ENCODE measurements at places on chromosomes 11 and 22. TPM values are rescaled to one million over a fixed set of nuclear protein-coding genes. Genes with fewer than 3 reads are reported as not detected.

- no peak for DNase-seq
These were observed 24.1 kb upstream of the GAL start for GRCh38 chr11:68660066-68660810.

GRCh38 chr11:57597916-57598830 lies 688 bp downstream of the SERPING1 start:
- peak; percentile 60 for DNase-seq

DNA sequence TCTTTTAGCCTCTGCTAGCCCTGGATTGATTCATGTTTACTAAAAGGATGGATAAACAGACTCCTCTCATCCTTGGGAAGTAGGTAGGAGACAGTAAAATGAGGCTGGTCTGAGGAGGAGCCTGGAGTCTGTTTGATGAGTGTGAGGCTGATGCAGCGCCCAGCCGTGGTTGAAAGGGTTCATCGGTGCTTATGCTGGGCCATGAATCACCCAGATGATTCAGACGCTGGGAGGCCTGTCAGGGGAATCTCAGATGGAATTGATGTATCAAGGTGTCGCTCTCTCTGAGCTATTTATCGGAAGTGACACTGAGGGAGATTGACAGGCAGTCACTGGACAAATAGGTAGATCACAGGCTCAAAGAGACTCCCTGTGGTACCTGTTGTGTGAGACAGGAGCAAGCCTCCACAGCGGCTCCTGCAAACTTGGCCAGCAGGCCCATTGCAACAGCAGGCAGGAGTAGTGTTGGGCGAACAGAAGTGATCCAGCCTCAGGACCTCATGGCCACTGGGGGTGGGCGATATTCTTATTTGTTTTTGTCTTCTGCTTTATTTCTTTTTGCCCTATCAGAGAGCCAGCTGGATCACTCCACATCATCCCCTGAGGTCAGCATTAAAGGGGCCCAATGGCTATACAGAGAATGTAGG lies 109.9 kb upstream of the CADM1 start:
- no peak for DNase-seq

DNA sequence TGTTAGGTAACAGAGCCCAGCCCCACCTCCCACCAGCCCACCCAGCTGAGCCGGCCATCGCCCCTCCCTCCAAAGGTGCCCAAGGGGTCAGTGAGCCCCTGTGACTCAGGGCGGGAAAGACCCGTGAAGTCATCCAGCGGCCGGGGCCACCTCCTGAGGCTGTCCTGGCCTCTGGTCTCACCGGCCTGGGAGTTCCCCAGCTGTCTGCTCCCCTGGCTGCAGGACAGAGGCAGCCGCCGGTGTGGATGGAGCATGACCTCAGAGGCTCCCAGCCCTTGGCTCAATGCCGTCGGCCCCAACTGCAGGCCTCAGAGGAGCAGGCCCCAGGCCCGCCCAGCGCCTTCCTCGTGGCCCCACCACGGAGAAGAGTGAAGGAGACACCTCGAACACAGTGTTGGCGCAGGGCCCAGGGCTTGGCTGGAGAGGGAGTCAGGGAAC lies 28.7 kb downstream of the RPL3 start:
- DNase-seq: no peak

- DNase-seq: no peak
These were observed 12.2 kb downstream of the PHLDB1 start for GRCh38 chr11:118619444-118620197.

GRCh38 chr11:122186439-122187080 lies 70.5 kb upstream of the BLID start:
- no peak for DNase-seq

Gene MMP20
- polyA plus RNA-seq: not detected

Gene SERHL2
- 1.6 TPM for polyA plus RNA-seq

GRCh38 chr11:31817054-31817620 lies 6.0 kb upstream of the PAX6 start:
- peak; percentile 27 for DNase-seq

- DNase-seq: no peak
These were observed 64.1 kb downstream of the CLPB start for GRCh38 chr11:72370201-72370600.

Gene MYRF
- polyA plus RNA-seq: 4.5 TPM

Gene OR52A1
- not detected for polyA plus RNA-seq

- DNase-seq: no peak
These were observed 78.3 kb downstream of the MICAL3 start for GRCh38 chr22:17945888-17946648.

- no peak for DNase-seq
These were observed 1323.8 kb downstream of the BRD1 start for GRCh38 chr22:48503876-48504275.

DNA sequence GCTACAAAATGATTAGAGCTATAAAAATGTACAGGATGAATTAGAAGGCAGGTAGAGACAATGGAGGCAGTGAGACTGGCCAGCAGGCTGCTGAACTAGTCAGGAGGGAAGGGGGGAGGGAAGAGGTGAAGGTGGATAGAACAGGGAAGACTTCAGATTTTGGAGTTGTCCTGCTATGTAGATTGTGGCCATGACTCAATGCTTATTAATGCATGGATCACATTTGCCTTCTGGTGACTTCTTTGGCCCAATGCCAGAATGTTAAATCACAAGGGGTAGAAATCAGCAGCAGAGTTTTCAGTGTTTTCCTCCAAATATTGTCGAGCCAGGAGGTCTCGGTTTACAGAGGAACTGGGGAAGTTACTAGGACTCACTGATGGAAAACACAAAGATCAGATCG lies 346.6 kb downstream of the AASDHPPT start:
- DNase-seq: no peak

Gene H19
- polyA plus RNA-seq: 194 TPM

Gene PRAME
- polyA plus RNA-seq: not detected

DNA sequence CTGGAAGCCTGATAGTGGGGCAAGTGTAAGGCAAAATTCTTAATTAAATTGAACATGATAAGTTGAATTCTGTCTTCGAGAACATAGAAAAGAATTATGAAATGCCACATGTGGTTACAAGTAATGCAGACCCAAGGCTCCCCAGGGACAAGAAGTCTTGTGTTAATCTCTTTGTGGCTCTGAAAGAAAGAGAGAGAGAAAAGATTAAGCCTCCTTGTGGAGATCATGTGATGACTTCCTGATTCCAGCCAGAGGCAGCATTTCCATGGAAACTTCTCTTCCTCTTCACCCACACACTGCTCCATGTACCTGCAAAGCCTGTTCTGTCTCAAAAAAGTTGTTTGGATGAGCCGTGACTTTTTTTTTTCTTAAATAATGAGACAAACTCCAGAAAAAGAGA lies 1.9 kb upstream of the TYR start:
- DNase-seq: no peak

- no peak for DNase-seq
These were observed 120.6 kb downstream of the PDE3B start for GRCh38 chr11:14764179-14764578.

- DNase-seq: no peak
These were observed 31.5 kb downstream of the CD44 start for GRCh38 chr11:35170503-35170902.

Gene LTO1
- polyA plus RNA-seq: 6.4 TPM

Gene AIP
- 28.2 TPM for polyA plus RNA-seq

DNA sequence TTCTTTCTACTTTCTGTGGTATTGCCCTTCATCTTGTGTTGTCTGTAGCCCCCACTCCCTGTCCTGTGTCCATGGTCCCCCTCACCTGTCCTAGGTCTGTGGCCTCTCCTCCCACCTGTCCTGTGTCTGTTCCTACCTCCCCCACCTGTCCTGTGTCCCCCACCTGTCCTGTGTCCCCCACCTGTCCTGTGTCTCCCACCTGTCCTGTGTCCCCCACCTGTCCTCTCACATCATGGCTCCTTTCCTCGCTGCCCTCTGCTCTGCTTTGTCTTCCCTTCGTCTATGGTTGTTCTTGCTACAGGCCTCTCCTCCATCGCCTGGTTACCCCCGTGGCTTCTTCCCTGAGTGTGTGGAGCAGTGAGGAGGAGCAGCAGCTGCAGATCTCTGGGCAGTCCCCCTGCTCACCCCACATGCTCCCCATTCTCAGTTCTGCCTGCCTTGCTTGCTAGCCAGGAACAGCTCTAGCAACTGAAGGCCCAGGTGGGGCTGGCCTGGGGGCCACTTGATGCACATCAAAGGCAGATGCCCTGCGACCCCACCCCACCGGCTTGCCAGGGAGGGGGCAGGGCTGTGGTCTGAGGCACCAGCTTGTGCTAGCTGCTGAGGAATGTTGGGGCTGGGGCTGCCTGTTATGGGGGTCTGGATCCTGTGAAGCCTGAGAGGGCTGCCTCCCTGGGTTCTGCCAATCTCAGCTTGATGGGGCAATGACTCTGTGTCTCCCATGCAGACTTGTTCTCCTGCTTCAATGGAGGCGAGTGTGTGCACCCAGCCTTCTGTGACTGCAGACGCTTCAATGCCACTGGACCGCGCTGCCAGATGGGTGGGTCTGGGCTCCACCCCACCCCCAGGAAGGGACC lies 5.6 kb downstream of the OTOG start:
- no peak for DNase-seq

- DNase-seq: no peak
These were observed 562.3 kb downstream of the NTM start for GRCh38 chr11:131932584-131933325.

DNA sequence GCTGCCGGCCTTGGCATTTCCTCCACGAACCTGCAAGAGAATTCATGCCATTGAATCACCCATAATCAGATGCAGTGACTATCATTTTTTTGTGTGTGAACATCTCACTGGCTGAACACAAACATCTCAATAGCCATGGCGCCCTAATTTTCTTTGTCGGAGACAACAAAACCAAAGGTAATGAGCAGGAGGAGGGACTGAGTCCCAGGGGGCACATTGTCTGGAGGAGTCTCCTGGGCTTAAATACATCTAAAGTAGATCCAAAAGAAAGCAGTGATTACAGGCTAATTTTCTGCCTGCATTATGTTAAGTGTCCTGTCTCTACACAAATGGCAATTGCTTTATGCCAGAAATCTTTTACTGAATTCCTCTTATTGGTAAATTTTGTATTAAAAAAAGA lies 113.5 kb downstream of the NTM start:
- DNase-seq: no peak

DNA sequence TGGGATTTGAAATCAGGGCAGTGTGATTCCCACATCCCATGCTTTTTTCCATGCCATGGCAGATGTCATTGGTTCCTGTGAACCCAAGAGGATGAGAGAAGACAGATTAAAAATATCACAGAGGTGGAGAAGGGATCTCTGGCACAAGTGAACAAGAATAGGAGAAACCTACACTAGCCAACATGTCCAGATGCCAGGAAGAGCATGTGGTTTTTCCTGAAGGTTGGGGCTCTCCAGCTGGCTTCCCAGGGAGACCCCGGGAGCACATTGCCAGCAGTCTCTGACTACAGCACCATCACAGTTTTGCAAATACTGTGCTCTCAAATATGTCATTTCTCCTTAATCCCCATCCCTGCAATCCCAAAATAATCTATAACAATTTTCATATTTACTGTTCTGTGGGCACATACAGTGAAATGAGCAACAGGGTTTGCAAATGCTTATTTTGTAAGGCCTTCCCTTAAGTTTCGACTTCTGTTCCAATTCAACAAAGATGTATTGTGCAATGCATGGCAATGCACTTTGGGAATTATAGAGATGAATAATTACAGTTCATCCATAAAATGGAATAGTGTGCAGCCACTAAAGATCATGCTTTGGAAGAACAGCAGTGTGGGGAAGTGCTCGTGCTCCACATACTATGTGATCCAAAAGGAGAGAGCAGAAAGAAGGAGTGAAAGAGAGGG lies 4.8 kb downstream of the ANKK1 start:
- no peak for DNase-seq

- no peak for DNase-seq
These were observed 57.2 kb upstream of the FAM181B start for GRCh38 chr11:82790723-82791484.

Gene SLCO2B1
- 179 TPM for polyA plus RNA-seq
